ENCODE measurements at places on chromosomes 2 and 18.

DNA sequence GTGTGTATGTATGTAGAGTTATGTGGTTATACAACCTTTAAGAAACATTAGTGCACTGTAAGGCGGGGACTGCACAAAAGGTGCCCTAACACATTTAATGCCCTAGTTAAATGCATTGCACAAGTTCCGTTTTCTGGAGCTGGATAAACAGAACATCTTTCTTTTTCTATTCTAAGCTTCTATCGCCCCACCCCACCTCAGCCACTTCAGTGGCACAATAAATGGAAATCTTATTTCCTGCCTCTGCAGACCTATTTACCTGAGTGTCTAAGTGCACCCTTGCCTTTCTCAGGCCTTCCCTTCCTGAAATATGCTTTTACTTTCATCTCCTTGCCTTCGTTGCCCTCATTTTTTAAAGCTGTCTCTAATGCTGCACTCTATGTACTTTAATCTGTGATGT is 123.5 kb downstream of the TANC1 start:
- no peak for DNase-seq

DNA sequence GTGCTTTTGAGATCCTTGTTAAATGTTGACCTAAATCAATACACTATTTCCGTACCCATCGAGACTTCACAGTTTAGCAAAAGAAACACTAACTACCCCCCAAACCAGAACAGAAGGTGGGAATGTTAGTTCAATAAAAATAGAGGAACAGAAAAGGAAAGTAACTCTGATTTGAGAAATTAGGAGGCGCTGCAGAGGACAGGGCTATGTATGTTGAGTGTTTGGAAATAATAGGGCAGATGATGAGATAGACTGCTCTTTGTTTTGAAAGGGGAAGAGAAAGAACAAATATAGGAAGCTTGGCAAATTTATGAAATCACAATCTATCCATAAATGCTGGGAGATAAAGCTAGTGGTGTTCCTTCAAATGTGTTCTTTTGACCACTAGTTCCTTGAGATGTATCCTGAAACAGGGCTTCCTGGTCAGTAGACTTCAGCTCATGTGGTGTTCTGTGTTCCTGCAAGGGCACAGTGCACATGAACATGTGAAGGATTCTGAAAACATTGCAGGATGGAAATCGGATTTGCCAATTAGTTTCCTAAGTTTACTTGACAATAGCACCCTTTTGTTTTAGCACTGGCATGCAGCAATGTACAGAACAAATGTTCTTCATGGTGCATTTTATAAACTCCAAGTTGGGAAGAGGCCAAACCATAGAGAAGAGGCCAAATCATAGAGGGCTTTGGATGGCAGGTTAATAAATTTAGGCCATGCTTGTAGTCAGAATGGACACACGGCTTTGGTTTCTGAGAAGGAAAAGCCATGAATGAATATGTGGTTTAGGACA is 39.8 kb downstream of the RHBDD1 start:
- DNase-seq = no peak

- DNase-seq = no peak
Observed at GRCh38 chr2:236250909-236251579, 13.2 kb downstream of the ASB18 start.

- DNase-seq = no peak
Observed at GRCh38 chr2:25491966-25492532, 150.3 kb upstream of the DNMT3A start.

DNA sequence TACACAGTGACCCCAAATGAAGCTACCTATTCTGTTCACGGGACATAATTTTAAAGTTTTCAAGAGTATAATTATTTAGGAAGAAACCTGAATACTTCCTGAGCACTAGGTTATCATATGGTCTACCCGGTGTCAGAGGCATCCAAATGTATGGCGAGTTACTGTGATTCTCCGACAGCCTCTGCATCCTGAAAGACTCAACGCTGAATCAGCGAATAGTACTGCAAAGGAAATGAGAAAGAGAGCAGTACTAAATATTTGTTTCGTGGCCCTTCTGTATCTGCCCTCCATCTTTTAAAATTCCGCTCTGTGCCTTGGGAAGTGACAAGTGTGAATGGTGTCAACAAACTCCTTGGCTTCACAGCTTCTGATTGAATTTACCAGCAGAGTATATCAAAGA is 358.0 kb upstream of the ZEB2 start:
- DNase-seq = no peak

GRCh38 chr2:233462826-233463470 is 103.6 kb downstream of the USP40 start:
- no peak for DNase-seq

- DNase-seq = no peak
Observed at GRCh38 chr2:103008586-103008985, 246.8 kb downstream of the TMEM182 start.

- DNase-seq = no peak
Observed at GRCh38 chr2:195461010-195461409, 196.0 kb upstream of the SLC39A10 start.

DNA sequence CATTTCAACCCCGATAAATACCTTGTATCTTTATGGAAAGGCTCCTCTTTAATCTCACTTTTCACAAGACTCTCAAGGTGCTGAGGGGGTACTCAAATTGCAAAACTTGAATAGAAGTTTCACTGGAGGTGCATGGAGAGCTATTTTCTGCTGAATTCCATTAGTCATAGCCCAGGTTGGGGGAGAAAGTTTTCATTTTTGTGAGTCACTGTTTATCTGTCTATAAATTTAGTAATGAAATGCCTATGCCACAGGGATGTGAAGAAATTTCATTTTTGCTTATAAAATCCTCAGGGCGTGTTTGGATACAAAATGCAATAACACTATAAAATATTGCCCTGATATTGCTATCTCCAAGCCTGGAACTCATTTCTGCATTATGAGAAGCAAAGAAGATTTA is 346.3 kb downstream of the LRATD1 start:
- no peak for DNase-seq

DNA sequence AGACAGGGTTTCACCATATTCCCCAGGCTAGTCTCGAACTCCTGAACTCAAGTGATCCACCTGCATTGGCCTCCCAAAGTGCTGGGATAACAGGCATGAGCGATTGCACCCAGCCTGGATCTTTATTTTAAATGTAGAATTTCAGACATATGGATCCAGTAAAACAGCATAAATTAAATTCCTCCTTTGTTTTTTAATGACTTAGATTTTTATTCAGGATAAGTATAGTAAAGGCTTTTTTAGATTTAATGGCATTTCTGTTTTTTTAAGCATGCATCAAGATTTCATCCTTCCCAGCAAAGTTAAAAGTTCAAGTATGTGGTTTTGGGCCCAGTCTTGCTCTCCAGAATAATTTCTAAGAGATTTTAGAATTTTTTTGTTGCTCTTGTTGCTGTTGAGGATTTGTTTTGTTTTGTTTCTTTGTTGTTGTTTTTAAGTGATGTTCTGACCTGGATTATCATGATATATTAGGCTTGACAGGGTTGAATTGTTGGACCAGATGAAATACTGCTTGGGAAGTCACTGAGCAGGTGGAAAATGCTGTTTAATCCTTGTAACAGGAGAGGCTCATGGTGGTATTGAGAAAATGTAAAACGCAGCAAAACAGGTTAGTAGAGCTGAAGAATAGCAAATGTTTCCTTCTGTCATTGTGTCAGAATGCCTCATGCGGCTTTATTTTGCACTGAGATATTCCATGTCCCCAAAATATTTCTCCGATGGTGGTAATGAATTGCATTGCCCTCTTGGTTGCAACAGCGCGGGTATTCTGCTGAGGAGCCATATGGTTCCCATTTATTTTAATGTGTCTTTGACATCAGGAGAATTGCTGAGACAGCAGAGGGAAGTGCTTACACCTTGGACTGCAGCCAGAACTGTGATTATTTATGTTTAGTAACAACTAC is 147.9 kb downstream of the GALNT3 start:
- DNase-seq = peak; percentile 76

GRCh38 chr2:163757814-163758213 is 22.0 kb upstream of the FIGN start:
- no peak for DNase-seq

DNA sequence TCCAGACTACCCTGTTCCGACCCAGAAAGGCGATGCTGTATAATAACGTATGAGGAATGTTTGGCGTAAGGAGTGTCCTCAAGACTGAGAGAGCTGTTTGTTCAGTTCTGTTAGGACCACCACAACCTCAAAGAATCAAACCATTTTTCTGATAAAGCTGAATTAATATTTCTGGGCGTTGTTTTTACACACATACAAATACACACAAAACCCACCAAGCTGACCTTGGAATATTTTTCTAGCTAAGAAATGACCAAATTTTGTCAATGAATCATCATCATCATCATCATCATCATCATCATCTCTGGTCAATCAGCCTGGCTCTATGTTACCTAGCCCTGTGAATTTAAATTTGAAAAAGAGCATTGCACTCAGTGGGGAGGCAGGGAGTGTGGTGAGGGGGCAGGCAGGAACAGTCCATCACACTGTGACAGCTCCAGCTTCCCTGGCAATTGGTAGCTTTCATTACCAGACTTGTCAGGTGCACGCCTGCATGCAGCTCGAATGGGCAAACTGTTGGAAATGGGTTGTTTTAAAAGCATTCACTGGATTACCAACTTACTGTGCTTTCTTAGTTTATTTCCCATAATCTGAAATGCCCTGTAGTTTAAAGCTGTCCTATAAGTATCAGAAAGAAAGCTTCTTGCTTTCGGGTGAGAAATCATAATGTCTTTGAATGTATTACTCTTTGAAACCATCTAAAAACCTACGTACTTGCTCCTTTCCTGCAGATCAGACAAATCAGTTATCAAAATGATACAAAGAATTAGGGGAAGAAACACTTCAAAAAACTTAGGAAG is 6.9 kb upstream of the POU3F3 start:
- no peak for DNase-seq

GRCh38 chr2:162155093-162155492 is 3.0 kb upstream of the GCG start:
- no peak for DNase-seq

DNA sequence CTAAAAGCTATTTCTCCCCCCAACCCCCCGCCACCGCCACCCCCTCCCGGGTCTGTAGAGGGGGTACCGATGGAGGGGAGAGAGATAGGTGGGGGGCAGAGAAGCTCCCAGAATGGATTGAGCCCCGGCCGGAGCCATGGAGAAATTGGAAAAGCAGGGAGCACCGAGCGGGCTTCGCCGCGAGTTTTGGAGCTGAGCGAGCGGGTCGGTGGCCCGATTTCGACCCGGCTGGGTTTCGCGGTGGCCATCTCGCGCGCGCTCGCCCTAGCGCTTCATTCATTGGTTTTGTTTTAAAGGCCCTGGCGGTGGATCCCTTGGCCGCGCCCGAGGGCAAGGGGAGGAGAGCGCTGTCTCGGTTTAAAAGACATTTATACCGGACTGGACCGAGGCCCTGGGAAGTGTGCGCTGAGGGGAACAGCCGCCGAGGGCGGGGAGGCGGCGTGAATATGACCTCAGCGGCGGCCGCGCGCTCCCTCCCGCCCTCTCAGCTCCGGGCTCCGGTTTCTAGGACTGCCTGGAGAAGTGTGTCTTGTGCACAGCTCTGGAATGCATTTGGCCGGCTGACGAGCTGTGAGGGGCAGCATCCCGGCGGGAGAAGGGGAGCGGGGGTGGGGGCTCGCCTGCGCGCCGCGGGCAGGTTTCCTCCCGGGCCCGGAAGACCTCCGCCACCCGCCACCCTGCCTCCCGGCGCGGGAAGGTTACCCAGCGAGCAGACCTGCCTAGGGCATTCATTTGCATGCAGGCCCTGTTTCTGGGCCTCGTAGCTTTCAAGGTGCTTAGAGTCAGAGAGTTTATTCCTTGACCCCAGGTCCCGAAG is 1.7 kb upstream of the SMAD7 start:
- DNase-seq = peak; percentile 8

DNA sequence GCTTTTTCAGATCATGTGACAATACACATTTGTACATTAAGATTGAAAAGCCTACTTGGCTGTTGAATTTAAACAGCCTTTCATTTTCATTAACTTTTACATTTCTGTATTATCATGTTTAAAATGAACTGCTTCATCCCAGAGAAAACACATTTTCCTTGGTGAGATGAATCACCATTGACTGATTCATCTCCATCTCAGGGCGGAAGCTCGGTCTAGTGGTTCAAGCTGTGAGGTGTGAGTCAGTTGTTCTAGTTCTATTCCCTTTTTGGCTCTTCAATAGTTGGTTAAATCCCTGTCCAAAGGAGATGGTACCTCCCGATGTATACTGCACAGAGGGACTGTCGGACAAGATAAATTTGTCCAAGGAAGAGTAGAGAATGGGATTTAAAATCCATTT is 189.7 kb downstream of the ADCYAP1 start:
- DNase-seq = no peak

DNA sequence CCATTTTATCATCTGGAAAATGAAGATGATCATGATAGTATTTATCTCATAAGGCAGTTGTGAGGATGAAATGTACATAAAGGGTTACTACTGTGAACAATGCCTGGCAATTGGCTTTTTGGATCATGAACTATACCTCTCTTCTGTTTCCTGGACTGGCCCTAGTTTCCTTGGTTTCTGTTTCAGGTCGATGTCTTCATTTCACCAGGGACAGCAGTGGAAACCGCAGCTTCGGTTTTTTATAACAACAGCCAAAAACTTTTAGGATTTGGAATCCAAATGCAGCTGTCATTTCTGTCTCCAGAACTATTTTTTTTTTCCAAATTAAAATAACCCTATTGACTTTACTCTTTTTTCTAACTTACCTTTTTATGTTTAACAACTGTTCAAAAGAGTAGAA is 425.1 kb downstream of the RND3 start:
- no peak for DNase-seq

GRCh38 chr2:104744537-104744936 is 109.4 kb upstream of the POU3F3 start:
- DNase-seq = no peak

- DNase-seq = no peak
Observed at GRCh38 chr2:223954401-223954800, 2.9 kb upstream of the MRPL44 start.

Measured in NCI-H446 (cell line).